Pulmonary artery endothelial cell (primary cell): ENCODE measurements at places on chromosomes 11 and 22. TPM values are rescaled to one million over a fixed set of nuclear protein-coding genes. Genes with fewer than 3 reads are reported as not detected.

DGAT2 gene
- 0.49 and 2.2 TPM in 2 replicates for total RNA-seq

GRCh38 chr11:13333456-13333957 is 55.9 kb downstream of the BMAL1 start:
- no peak for DNase-seq

GRCh38 chr22:42286205-42286604 is 15.8 kb upstream of the TCF20 start:
- no peak for DNase-seq

GRCh38 chr11:129249923-129250322 is 57.8 kb upstream of the ARHGAP32 start:
- no peak for DNase-seq

DNA sequence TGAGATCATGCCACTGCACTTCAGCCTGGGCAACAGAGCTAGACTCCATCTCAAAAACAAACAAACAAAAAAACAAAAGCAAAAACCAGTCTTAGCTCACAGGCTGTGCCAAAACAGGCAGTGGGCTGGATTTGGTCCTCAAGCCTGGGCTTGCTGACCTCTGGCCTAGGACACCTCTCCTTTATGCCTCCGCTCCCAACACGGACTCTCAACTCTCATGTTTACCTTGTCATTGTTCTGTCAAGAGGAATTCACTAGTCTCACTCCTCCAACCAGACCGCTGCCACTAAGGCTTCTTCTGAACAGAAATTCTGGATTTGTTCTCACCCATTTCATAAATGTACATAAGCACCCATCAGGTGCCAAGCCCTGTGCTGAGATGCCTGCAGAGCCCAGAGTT is 42.6 kb downstream of the FAM83F start:
- DNase-seq = no peak

DNA sequence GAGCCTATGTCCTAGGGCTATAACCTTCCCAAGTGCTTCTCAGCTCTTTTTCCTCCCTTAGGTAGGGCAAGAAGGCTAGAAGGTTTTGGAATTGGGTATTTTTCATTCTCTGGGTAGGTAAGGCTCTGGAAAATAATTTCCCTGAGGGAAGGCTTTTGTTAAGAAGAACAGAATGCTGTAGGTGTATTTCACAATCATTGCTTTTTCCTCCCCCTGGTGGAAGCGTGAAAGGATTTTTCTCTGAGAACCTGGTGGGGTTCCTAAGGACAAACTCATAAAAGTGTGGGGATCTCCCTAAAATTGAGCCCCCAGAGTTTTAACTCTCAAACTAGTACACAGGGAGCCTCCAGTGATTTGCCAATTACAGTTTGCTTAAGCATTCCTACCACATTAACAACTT is 41.1 kb upstream of the NARS2 start:
- no peak for DNase-seq

TSSK2 gene
- total RNA-seq = not detected in 2 replicates

- no peak for DNase-seq
These were observed 251.0 kb upstream of the UBASH3B start for GRCh38 chr11:122404571-122404970.
